Activated naive CD4-positive, alpha-beta T cell (primary cell): ENCODE measurements at places on chromosomes 6 and 20.

GRCh38 chr20:16599257-16599656, 26.0 kb upstream of the KIF16B start:
- no peak for DNase-seq

GRCh38 chr6:170416959-170417606, 110.5 kb downstream of the FAM120B start:
- DNase-seq: no peak

DNA sequence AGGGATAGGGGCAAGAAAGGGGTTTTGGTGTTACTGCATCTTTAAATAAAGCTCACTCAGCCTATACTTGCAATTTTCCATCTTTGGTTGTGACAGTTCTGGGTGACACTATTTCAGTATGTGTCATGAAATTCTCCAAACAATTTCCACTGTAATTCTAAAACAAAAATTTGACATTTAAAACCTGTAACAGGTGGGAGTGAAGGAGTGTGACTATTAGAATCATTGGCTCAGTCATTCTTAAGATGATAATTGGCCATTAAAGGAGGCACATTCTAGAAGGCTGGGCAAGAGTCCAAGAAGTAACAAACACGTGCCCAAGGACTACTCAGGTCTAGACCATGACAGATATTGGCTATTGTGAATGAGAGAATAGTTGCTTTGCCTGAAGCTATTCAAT, 153.3 kb upstream of the ARG1 start:
- DNase-seq: no peak

DNA sequence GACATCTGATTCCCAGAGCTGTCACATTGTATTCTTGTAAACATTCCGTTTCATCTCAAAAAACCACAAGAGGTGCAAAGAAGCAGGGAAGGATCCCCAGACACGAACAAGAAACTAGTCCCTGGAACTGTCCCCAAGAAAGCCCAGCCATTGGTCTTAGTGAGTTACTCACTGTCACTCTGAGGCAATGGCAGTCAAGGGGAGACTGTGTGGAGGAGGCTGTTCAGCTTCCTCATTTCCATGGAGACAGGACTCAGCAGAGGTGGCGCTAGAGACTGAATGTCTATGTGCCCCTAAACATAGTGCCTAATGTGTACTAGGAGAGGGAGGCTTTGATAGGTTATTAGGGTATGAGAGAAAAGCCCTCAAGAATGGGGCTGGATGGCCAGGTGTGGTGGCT, 11.1 kb downstream of the ULBP1 start:
- no peak for DNase-seq

GRCh38 chr20:13430346-13431002, 208.3 kb downstream of the TASP1 start:
- no peak for DNase-seq

DNA sequence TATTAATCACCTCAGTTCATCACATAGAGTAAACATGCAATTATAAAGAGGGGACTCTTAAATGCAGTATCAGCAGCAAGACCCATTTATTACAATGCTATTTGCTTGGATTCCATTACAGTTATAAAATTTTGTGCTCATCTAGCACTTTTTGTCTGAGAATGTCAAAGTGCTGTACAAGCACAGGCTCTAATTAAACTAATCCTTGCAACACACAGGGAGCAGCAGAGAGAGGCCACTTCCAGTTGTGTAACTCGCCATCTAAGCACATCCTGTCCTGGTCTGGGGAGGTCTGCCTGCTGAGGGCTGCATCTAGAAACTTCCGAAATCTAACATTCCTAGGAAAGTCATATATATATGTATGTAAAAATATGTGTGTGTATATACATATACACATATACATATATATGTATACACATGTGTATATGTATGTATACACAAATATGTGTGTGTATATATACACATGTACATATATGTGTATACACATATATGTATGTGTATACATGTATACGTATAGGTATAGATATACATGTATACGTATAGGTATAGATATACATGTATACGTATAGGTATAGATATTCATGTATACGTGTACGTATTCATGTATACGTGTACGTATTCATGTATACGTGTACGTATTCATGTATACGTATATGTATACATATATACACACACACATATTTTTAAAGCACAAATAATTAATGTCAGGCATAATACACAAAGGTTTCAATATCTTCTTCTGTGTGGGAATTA, 136.4 kb upstream of the JARID2 start:
- DNase-seq: no peak

- no peak for DNase-seq
Measured at GRCh38 chr20:45300961-45301360, 5.7 kb upstream of the RBPJL start.

GRCh38 chr20:58667975-58668374, 16.9 kb downstream of the STX16 start:
- DNase-seq: no peak

DNA sequence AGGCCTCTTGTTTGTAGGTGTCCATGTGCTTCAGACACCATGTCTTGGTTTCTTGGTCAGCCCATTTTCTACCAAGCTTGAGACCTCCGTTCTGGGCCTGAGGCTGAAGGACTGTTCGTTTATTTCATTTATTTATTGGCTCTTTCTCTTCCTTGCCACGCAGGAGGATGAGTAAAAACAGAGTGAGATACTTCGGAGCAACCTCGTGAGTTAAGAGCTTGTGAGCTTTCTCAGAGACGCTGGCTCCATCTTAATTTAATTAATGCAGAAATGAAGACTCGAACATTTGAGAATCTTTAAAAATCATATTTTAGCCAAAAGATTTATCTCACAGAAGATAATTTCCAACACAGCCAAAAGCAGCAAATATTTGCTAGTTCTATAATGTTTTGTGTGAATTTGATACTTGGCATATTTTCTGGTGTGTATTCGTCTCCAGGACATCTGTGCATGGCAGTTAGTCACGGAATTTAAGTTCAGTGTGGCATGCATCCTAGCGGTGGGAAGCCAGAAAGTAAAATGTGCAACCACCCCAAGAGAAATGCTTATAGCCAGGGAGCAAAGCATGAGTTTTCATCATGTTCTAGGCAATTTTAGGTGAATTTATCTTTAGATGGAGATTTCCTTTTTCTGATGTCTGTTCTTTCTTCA, 76.0 kb downstream of the THBS2 start:
- no peak for DNase-seq

- DNase-seq: no peak
Measured at GRCh38 chr20:36547186-36548005, 6.1 kb downstream of the MYL9 start.

DNA sequence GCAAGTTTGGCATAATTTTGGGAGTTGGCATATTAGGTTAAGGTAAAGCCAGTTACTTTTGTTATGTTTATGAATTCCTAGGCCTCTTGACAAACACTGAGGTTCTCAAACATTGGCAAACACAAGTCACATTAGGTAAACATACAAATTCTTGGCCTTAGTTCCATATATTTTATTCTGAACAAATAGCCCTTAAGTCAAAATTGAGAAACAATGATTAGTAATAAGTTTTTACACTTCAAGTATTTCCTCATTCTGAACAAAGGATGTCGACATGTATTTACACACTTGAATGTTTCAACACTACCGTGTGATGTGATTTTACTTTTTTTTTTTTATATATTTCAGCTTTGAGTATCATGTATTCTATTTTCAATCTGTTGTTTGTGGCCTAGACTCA, 3.8 kb upstream of the ECHDC1 start:
- DNase-seq: no peak

DNA sequence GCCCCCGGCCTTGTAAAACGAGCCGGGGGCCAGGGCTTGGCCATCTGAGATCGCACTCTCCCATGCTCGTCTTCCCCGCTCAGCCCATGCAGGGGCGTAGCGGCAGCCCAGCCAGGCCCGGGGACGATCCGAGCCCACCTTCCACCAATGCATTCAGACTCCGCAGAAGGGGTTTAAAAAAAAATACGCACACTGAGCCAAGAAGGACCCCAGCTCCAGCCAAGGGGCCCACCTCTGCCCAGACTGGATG, 320 bp downstream of the GSTA4 start:
- DNase-seq: no peak

DNA sequence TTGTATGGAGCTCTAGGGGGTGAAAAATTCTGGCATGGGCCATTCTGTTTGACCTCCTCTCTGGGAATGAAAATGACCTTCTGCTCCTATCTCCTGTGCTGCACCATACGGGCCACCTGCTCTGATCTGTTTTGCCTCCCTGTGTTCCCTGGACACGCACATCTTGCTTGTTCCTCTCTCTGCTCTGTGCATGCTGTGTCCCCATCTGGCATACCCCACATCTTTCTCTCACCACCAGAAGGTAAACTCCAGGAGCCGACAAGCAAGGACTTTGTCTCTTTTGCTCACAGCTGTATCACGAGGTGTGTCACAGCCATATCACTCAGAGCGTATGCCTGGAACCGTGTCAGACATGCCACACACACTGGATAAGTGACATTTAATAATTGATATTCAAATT, 208.4 kb upstream of the DTNBP1 start:
- no peak for DNase-seq

- DNase-seq: no peak
Measured at GRCh38 chr6:25927756-25928216, 2.7 kb downstream of the SLC17A2 start.

GRCh38 chr6:141833001-141833655, 299.6 kb upstream of the GJE1 start:
- no peak for DNase-seq

DNA sequence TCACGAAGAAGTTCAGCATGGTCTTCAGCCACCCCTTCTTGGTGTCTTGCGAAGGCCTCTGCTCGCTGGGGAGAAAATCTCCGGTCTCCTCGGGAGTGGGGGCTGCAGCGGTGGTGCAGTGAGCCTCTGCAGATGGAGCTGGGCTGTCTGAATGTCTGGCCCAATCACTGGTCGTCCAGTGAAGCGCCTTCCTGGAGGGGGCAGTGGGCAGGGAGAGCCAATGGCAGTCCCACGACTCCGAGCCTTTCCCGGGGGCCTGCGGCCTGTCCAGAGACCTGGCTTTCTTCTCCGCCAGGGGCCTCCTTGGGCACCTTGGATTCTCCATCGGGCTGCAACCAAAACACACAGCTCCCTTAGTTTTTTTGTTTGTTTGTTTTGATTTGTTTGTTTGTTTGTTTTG, 6.3 kb downstream of the BNIP5 start:
- no peak for DNase-seq

DNA sequence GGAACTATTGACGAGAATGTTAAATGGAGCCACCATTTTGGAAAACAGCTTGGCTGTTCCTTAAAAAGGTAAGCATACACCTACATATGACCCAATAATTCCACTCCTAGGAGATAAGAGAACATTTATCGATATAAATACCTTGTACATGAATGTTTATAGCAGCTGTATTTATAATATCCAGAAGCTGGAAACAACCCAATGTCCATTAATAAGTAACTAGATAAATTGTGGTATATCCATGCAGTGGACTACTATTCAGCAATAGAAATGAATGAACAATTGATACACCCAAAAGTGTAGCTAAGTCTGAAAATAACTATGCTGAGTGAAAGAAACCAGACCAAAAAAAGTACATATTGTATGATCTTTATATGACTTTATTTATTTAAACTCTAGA, 42.2 kb upstream of the ADIG start:
- no peak for DNase-seq

DNA sequence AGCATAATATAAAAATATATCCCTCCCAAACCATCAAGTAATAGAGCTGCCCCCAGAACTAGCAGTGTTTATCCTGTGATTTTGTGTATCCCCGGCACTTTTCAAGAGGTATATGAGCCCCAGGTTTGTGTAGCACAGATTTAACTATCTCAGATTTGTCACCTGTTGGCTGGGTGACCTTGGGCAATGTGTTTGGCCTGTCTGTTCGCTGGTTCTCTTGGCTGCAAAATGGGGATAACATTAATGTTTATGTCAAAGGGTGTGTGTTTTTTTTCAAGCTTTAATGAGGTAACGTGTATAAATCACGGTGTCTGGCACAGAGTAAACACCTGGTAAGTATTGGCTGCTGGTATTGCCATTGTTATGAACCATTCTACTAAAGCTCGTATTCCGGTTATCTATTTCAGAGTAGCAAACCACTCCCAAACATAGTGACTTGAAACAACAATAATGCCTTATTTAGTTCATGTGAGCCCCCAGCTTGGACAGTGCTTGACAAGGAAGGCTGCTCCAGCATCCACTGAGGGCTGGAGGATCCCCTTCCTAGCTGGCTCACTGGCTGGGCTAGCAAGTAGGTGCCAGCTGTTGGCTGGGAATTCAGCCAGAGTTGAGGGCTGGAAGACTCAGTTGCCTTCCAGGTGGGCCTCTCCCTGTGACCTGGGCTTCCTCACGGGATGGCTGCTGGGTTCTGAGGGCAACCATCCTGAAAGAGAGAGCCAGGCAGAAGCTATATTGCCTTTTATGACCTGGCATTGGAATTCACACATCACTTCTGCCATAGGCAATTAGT, 36.2 kb downstream of the PDRG1 start:
- DNase-seq: no peak
